ENCODE measurements at places on chromosomes 2 and 18. TPM values are rescaled to one million over a fixed set of nuclear protein-coding genes. Genes with fewer than 3 reads are reported as not detected.

The LBX2 gene
- 1.5 TPM for total RNA-seq

The COA5 gene
- total RNA-seq = 21.4 TPM

The TUBB6 gene
- 3.7 TPM for total RNA-seq

The ELOA2 gene
- not detected for total RNA-seq

The MERTK gene
- 0.67 TPM for total RNA-seq

The SIX2 gene
- total RNA-seq = not detected

The GALNT5 gene
- total RNA-seq = 0.14 TPM

The KLHL14 gene
- 0.22 TPM for total RNA-seq

The TRABD2A gene
- total RNA-seq = 18.3 TPM

The C1QL2 gene
- not detected for total RNA-seq

The LIMS1 gene
- 44.7 TPM for total RNA-seq

The TWIST2 gene
- not detected for total RNA-seq

The CBLN2 gene
- total RNA-seq = not detected

The TTC32 gene
- total RNA-seq = 17.8 TPM

The GCC2 gene
- 41.8 TPM for total RNA-seq
